ENCODE measurements at places on chromosomes 5 and 9.

DNA sequence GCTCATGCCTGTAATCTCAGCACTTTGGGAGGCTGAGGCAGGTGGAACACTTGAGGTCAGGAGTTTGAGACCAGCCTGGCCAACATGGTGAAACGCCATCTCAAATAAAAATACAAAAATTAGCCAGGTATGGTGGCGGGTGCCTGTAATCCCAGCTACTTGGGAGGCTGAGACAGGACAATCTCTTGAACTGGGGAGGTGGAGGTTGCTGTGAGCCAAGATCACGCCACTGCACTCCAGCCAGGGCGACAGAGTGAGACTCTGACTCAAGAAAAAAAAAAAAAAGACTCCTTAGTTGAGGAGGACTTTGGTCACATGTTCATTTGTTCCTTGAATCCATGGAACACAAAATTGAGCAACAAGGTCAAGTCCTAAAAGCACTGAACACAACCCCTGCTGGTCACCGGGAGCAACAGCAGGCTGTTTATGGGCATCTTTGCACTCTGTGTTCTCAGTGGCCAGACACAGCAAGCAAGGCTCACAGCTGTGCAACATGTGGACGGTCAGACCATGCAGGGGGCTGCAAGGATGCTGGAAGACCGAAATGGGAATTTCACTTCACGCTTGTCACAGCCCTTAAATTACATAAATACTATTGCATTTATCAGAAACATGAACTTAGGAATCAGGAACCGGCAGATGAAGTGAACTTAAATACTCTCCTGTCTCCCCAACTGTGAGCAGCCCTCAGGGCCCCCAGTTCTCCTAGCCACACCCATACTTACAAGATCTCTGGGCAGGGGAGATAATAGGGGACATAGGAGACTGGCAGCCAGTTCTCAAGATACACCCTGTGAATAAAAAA, 2.8 kb downstream of the GBGT1 start:
- peak; percentile 30 for DNase-seq

GRCh38 chr5:110802998-110803397, 64.2 kb downstream of the SLC25A46 start:
- DNase-seq, result no peak

GRCh38 chr5:158669275-158669674, 430.4 kb downstream of the EBF1 start:
- DNase-seq, result no peak

GRCh38 chr5:157444224-157444623, 15.8 kb upstream of the NIPAL4 start:
- DNase-seq, result no peak

- DNase-seq, result no peak
These were observed at the start of gene OLFML2A for GRCh38 chr9:124776954-124777648. Gene OLFML2A (plus strand): TSS chr9:124777133. CDS start chr9:124777271, 138 bp downstream.

DNA sequence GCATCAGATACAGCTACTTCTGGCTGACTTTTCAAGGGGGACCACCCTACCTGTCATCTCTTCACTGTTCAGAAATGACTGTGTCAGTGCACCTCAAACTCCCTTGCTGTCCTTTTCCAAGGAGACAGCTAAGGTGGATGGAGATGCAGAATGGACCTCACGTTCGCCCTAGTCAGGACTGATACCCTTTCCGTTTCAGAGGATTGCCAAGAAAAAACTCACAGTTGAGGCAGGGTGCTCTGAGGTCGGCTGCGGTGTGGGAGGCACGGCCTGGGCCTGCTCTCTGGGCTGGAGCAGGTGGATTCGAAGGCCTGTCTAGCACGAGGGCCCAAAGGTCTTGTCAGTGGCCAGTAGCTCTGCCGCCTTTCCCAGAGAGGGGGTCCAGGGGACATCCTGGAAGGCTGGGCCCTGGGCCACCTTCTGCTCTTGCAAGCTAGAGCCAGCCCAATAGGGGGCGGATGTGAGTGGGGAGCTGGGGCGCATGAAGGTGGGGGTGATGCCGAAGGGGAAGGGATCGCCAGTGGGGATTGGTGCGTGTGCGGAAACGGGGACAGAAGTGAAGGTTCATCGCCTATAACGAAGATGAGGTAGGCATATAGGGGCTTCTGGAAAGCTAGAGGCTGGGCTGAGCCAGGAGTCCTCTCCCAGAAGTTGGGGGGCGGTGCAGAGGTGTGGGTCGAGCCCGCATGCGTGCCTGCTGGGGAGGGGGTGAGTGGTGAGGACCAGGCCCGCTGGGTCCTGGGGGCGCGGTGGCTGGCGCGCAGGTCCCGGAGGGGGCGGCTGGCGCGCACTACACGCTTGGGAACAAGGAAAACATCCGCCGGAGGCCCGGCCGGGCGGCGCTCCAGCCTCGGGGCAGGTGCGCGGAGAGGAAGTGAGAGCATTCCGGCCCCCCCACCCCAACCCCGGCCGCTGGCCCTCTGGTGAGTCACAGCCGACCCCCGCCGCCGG, 2.5 kb upstream of the MSMP start:
- DNase-seq, result peak; percentile 78

DNA sequence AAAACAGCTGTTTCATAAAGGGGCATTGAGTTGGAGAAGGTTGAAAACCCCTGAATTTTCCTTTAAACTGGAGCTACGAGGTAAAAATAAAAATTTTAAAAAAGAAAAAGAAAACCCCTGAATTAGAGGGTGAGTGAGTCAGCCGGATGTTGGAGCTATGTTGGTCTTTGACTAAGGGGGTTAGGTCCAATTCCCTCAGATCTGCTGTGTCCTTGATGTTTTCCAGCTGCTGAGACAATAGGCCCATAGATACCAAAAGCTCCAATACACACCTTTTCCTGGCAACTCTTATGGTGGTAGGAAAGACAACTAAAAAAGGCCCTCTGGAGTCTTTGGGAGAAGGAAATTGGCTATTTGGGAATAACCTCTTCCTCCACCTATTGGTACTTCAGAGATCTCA, 79.4 kb upstream of the SAP30L start:
- DNase-seq, result no peak

- DNase-seq, result peak; percentile 64
These were observed 132.6 kb downstream of the MRPL36 start for GRCh38 chr5:1666812-1667588.

DNA sequence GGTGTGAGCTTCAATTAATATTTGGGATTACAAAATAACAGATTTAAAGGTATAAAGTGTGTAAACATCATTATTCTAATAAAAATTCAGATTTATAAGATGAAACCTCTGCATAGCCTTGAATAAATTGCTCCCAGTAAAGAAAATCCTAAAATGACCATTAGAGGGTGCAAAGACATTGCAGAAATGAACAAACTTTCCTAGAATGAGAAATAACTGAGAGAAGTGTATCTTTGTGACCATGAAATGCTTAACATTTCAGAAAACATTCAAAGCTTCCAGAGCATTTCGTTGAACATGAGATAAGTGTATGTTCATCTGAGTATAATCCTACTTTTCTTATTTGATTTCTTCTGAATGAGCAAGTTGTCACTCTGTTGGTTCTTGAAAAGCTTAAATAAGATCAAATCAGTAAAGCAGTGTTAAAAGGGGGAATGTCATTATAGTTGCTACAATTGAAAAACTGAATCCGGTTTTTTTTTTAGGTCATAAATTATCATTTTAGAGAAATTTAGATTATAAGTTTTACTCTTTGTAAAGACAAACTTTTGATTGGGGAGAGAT, 24.7 kb upstream of the NUDT12 start:
- no peak for DNase-seq

DNA sequence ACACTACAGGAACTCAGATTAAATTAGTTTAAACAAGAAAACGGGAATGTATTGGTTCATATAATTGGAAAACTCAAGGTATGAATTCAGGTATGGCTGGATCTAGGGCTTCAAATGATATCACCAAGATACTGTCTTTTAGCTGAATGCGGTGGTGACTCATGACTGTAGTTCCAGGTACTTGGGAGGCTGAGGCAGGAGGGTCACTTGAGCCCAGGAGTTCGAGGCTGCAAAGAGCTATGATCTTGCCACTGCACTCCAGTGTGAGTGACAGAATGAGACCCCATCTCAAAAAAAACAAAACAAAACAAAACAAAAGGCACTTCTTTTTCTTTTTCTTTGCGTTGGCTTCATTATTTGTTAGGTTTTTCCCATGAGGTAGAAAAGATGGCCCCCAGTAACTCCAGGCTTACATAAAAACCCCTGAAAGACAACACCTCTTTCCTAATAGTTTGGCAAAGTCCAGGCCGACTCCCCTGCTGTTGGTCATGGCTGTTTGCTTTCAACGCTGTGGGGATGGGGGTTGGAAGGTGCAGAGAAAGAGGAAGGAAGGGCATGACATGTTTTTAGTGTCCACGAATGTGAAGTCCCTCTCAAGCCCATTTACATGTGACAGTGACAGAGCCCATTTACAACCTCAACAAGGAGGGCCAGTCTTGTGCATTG, 39.8 kb upstream of the CRB2 start:
- no peak for DNase-seq

- no peak for DNase-seq
These were observed 291.9 kb downstream of the FBXL7 start for GRCh38 chr5:15791859-15792258.

- no peak for DNase-seq
These were observed 404.0 kb upstream of the GRIA1 start for GRCh38 chr5:153086486-153086885.
